ENCODE measurements at places on chromosomes 13 and 19.

DNA sequence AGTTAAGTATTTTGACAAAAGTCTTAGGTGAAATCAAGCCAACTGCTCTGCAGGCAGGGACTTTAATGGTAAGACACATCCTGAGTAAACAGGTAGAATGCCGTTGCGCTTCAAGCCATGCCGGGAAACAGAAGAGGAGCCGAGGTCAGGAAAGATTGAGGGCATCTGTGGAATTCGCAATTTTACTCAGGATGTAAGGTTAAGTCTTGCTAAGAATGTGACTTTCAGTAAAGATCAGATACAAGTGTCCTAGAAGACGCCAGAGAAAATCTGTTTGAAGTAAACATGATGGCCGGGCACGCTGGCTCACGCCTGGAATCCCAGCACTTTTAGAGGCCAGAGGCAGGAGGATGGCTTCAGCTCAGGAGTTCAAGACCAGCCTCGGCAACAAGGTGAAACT, 33.4 kb upstream of the DPRX start:
- no peak for DNase-seq

DNA sequence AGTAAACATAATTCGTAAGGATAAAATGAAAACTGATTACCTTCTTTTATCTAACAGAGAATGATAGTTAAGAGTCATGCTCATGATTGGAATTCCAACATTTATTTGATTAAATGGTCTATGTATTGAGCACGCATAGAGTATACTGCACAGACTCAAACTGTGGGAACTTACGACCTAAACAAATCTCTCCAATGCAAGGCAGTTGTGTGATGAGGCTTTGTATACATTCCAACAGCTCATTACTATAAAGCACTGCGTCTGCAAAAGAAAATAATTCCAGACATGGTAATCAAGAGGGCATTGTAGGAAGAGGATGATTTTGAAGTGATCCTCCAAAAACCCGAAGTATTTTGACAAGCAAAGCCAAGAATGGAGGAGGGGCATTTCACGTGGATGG, 169.5 kb downstream of the NUFIP1 start:
- no peak for DNase-seq

- DNase-seq: peak; percentile 61
Measured at GRCh38 chr19:10209315-10209714, 14.6 kb upstream of the DNMT1 start.

DNA sequence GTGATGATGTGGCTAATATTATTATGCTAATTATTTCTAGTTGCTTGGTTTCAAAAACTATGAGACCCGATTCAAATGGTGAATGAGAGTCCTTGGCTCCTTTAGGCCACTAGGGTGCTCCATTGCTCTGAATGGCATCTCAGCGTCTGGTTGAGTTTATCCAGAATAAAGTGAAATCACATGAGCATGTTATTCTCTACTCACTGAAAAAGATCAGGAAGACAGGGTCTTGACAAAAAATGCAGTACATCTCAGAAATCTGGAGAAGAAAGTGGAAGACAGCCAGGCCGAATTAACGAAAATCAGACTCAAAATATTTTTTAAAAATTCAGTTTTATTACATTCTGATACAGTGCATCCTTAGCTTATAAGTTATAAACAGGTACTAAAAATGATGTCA, 516.2 kb downstream of the MYO16 start:
- DNase-seq: peak; percentile 40

DNA sequence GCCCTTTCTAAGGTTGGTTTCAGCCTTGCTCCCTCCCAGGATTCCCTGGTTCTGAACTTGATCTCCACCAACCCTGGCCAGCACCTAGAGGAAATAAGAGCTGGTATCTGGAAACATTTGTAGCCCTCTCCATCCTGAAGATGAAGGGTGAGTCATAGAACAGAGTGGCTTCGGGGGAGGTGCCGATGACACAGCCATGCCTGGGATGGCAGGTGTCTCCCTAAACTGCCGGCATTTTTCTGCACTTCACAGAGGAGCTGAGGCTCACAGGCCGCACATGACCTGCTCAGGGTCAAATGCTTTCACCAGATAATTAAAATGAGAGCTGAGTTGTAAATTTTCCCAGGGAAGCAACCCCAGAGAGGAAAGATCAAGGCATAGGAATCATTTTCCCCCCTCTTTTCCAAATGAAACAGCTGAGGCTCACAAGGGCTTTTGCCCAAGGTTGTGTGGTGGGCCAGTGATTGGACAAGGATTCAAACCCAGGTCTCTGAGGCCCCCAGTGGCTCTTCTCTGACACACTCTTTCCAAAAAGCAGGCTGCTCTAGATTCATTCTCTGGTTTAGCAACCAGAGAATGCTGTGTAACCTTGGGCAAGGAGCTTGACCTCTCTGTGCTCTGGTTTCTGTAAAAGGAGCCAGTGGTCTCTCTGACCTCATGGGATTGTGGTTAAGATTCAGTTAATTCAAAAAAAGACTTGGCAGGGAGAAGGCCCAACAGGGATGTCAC, 1.2 kb upstream of the SLC25A42 start:
- no peak for DNase-seq

DNA sequence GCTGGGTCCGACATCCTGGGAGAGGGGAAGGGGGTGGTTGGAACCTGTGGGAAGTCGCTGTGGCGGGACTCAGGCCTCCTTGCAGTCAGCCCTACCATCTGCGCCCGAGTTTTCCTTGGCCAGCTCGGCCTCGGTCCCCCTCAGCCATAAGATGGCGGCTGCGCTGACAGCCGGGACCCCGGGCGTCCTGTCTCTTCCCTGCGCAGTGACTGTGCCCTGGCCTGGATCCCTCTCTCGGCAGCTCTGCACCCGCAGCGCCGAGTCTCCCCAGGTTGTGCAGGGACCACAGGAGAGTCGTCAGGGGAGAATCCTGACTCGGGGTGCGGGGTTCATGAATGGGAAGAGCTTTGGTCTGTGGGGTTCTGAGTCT, 345 bp downstream of the ZNF257 start:
- DNase-seq: no peak

- DNase-seq: no peak
Measured at GRCh38 chr19:53365899-53366493, 491 bp downstream of the ZNF525 start.

GRCh38 chr19:29678484-29679106, 13.3 kb downstream of the PLEKHF1 start:
- no peak for DNase-seq

DNA sequence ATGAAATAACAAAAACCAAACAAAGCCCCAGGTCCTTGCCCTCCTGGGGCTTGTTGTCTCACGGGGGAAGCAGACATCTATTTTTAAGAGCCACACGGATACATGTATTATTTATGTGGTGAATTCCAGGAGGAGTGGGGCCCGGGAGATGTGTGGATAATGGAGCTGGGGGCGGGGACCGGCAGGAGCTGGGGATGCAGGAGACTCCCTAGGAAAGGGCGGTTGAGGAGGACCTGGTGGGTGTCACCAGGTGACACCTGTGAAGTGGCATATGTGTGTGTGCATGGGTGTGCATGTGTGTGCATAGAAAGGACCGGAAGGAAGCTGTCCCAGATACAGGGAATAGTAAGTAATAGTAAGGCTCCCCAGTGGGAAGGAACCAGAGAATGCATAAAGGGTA, 148.9 kb downstream of the URI1 start:
- DNase-seq: no peak

DNA sequence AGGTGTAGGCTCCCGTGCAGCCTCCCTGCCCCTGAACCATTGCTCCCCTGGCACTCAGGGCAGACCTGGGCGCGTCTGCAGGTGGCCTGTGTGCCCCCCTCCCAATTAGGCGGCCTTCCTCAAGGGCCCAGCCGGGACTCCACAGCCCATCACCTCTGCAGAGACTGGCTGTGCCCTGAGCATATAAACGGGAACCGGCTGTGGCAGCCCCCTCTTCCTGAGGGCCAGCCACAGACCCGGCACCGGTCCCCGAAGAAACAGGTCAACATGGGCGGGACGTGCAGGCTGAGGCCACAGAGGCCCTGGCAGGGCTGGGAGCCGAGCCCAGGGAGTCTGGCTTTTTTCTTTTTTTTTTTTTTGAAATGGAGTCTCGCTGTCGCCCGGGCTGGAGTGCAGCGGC, 12.0 kb downstream of the PIAS4 start:
- no peak for DNase-seq

DNA sequence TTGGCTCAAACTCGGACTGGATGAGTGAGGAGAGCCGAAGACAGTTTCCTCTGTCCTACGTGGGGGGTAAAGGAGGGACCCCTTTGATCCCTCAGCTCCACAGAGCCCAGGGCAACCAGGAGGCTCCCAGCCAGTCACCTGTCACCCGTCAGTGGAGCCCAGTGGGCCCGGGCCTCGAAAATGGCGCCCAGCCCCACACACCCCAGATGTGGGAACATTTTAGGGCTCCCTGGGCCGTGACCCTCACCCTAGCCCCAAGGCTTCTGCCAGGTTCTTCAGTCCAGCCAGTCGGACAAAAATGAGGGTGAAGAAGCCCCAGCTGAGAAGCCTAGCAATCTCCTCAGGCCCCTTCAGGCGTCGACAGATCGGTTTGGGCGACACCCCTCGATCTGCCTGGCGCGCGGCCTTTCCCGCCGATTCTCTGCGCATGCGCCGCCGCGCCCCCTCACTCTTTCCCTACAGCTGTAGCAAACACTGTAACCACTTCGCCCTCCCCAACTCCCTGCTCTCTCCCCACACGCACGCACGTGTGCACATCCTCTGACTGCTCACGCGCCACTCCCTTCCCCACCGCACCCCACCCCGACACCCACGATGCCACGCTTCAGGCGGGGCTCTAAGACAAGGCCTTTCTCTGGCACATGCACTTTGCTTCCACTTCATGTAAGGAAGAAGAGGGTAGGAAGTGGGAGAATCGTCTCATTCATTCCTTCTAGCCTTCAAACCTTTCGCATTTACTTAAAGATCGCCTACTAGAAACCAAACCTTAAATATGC, at the start of gene SLC6A16:
TSS of gene SLC6A16 (minus strand) at position 391 of the 776 bp plus-strand sequence. CDS start 13,844 bp downstream, outside the sequence.
- DNase-seq: no peak

- no peak for DNase-seq
Measured at GRCh38 chr19:738509-739128, 12.3 kb upstream of the MISP start.

GRCh38 chr19:45097776-45098520, 5.0 kb downstream of the PPP1R37 start:
- DNase-seq: peak; percentile 73

GRCh38 chr19:6276447-6276846, 3.3 kb downstream of the MLLT1 start:
- DNase-seq: peak; percentile 62

DNA sequence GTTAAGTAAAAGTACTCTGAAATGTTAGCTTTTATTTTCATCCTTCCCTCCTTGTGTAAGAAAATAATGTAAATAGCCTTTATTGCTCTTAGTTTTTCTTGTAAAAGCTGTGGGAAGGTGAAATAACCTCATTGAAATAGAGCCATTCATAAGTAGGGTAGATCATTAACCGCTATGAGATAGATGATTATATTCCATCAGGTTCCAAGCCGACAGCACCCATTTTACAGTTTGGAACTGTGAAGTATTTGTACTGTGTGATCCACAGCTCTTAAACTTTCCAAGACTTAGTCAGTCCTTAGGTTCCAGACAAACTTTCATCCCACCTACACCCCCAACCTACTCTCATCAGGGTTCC, 216.5 kb downstream of the TSHZ3 start:
- no peak for DNase-seq

GRCh38 chr13:97945792-97946419, 7.6 kb upstream of the IPO5 start:
- no peak for DNase-seq

DNA sequence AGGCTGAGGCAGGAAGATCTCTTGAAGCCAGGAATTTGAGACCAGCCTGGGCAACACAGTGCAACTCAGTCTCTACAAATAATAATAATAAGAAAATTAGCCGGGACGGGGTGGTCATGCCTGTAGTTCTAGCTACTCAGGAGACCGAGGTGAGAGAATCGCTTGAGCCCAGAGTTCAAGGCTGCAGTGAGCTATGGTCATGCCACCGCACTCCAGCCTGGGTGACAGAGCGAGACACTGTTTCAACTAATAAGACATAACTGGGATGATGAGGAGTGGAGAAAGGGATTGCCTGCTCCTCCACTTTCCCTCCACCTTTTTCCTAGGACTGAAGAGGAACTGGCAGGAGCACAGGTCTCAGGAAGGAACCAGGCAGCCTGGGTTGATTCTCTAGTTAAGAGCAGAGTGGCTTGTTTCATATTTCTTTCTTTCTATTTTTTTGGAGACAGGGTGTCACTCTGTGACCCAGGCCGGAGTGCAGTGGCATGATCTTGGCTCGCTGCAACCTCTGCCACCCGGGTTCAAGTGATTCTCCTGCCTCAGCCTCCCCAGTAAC, 4.6 kb upstream of the GPI start:
- DNase-seq: no peak

- no peak for DNase-seq
Measured at GRCh38 chr19:6248844-6249243, 30.9 kb downstream of the MLLT1 start.

DNA sequence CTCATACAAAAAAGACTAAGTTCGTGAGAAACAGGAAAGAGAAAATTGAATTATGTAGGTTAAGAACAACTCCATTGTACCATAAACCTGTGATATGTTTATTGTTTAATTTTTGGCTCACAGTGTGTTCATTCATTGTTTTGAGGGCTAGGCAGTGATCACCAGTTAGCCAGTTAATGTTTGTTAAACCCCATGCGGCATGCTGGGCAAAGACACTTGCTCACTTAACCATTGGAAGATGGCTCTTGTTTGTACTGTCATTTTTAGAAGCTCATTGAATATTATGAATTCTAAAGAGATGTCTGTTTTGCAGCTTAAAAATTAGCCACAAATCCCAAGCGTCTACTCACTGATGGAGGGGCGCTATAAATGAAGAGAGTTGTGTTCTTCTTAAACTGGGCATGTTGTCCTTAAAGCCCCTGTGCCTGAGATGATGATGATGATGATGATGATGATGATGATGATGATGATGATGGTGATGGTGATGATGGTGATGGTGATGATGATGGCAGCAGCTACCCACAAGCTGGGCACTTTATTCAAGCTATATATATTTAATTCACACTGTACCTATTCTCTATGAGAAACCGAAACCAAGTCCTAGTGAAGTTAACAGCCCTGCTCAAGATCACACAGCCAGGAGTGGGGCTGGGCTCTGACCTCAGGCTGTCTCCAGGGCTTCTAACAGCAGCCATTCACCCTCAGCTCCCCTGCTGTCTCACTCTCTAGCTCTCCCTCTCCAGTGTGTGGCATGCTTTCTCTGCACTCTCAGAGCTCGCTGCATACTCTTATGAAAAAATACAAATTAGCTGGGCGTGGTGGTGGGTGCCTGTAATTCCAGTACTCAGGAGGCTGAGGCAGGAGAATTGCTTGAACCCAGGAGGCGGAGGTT, 169.1 kb downstream of the SHISA2 start:
- no peak for DNase-seq

Data from AG09309 (cell line).